ENCODE measurements at places on chromosomes 13 and 19.

DNA sequence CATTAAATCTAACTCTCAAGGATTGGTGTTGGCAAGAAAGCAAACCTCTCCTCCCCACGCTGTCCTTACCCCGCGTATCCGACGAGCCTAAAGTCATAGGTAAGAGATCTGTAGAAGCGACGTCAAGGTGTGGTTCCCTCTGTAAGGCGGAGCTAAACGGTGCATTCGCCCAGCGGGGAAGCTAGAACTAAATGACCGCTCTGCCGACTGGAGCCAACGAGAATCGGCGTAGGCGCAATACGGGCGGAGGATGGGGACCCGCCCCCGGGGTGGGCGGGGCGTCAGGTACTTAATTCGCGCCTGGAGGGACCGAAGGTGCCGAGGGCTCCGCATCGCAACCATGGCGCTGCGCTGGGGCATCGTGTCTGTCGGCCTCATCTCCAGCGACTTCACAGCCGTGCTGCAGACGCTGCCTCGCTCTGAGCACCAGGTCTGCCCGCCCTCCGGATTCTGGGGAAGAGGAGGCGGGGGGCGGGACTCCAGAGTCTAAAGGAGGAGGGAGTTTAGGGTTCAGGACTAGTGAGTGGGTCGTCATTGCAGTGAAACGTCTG is at the start of gene DHDH:
Gene DHDH (plus strand): TSS at position 318 of the 551 bp plus-strand sequence. CDS start 23 bp downstream, at position 341.
- DNase-seq: peak; percentile 78

GRCh38 chr13:33108620-33109019 is 92.4 kb downstream of the KL start:
- DNase-seq: no peak

- no peak for DNase-seq
Observed at GRCh38 chr13:107586216-107586615, 629.1 kb downstream of the LIG4 start.

GRCh38 chr19:55257461-55258420 is 1.1 kb downstream of the PPP6R1 start:
- DNase-seq: no peak

- DNase-seq: no peak
Observed at GRCh38 chr13:80340651-80341100, 250 bp downstream of the SPRY2 start.

GRCh38 chr19:40128991-40129390 is 38.2 kb upstream of the ZNF780A start:
- DNase-seq: no peak

DNA sequence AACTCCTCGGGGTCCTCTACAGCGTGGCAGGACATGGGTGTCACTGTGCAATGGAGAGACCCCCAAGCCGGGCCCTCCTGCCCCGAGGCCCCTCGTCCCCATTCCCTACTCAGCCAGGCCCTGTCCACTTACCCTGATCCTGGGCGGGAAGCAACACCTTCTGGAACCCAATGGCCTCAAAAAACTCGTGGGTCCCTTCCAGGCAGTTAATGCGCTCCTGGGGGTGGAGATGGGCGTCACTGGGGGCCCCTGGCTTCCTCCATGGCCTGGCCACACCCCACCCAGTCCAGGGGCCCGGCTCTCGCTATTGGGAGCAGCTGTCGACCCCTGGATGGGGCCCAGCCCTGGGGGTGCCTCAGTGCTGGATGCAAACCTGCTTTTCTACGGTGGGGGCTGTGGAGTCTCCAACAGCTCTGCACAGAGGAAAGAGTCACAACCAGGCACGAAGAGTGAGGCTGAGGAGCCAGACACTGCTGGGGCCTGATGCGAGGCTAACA is 10.8 kb downstream of the UBXN6 start:
- DNase-seq: no peak
